ENCODE measurements at places on chromosomes 11 and 22.

GRCh38 chr11:41281131-41281742 is 178.2 kb downstream of the LRRC4C start:
- no peak for DNase-seq

GRCh38 chr11:111440416-111441205 is 61.5 kb upstream of the POU2AF1 start:
- no peak for DNase-seq

- DNase-seq, result no peak
Observed at GRCh38 chr11:64152841-64153691, 12.8 kb downstream of the MACROD1 start.

DNA sequence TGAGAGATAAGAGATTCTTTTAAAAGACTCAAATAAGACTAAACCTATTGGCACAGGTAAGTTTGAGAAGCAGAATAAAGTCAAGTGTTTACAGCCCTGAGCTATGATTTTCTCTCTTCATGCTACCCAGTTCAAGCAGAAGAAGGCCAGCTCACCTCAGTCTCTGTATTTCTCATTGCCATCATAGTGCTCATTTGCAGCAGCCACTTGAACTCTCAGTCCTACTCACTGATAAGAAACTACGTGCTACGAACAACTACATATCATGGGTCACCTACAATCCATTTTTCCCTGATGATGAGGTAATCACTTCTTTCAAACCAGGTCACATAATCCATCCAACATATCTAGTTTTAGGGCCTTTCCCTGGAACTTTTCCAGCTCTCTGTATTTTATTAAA is 617.5 kb downstream of the JRKL start:
- DNase-seq, result no peak

DNA sequence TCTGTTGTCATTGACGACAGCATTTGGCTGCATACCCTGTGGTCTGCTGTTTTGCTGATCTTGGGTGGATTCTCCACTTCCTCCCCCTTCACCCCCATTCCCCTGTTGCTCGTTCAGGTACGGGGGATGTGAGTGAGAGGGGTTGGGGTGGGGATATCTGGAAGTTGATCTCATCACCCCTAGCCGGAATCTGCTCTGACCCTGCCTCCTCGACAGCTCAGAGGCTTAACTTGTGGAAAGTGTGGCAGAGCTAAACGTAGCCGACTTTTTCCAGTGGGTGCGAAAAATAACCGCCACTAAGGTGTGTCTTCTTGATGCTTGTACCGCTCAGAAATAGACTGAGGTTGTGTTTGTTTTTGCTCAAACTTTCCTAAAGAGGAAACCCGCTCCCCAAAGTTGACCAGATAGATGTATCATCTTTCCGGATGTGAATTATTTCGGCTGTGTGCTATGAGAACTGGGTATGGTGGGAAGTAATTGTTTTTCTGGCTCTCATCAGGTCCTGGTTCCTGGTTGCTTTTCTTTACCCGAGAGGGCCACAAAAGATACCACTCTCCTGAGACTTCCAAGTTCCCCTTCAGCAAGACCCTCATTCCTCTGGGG is 6.6 kb downstream of the ZBTB16 start:
- DNase-seq, result no peak

DNA sequence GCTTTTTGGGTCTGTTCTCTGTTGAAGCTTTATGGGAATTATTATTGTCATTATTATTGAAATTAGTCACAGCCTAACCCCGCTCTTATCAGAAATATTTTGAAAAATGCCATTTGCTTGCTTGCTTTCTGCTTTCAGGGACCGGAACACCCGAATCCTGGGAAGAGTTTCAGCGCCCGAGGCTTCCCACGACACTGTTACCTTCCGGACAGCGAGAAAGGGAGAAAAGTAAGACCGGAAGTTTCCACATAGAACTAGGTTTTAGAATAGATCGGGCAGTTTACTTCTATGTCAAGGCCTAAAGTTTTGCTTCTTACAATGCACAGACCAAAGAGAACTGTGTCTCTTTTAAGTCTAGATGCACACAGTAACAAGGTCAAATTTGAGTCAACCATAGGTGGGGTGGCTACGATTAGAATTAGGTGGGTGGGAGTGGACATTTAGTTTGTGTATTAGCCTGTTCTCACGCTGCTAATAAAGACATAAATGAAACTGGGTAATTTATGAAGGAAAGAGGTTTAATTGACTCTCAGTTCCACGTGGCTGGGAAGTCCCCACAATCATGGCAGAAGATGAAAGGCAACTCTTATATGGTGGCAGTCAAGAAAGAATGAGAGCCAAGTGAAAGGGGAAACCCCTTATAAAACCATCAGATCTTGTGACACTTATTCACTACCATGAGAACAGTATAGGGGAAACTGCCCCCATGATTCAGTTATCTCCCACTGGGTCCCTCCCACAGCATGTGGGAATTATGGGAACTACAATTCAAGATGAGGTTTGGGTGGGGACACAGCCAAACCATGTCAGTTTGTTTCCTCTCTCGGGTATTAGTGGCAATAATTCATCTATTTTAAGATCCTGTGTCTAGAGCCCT is 12.9 kb downstream of the MPEG1 start:
- DNase-seq, result no peak

DNA sequence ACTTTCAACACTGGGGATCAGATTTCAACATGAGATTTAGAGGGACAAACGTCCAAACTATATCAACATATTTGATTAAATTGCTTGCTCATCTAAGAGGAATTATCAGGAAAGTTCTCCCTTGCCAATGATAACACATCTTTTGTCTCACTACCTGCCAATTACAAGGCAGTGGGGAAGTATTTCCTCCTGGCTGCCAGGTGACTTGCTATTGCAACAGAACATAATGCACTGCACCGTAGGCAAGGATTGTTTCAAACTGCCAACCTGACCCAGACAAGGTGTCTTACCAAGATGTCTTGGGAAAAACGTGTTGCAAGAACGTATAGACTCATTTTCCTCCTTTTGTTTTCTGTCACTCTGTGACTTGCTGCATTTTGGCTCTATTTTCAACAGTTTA is 711.6 kb downstream of the METTL15 start:
- no peak for DNase-seq

- no peak for DNase-seq
Observed at GRCh38 chr11:4454021-4454420, 4.9 kb downstream of the OR52K2 start.
